RKO (cell line): ENCODE measurements at places on chromosomes 2 and 18.

GRCh38 chr2:46493971-46494250 lies 14.5 kb downstream of the TMEM247 start:
- DNase-seq = no peak

GRCh38 chr2:100070078-100070477 lies 72.3 kb downstream of the AFF3 start:
- DNase-seq = no peak

DNA sequence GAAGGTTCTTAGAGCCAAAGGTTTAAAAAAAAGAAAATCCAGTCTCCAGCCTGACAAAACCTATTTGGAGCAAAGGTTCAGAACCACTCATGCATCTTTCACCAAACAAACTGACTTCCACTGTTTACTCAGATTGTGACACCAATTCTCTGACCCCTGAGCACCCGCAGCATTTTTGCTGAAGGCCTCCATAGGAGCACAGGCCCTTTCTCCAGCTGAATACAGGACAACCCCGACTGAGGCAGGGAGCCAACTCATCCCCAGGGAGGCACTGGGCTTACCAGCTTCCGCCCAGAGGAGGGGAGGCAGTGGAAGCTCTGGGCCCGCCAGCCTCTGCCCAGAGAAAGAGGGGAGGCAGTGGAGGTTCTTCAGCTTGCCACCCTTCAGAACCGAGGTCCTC lies 51.0 kb upstream of the CNGA3 start:
- no peak for DNase-seq

DNA sequence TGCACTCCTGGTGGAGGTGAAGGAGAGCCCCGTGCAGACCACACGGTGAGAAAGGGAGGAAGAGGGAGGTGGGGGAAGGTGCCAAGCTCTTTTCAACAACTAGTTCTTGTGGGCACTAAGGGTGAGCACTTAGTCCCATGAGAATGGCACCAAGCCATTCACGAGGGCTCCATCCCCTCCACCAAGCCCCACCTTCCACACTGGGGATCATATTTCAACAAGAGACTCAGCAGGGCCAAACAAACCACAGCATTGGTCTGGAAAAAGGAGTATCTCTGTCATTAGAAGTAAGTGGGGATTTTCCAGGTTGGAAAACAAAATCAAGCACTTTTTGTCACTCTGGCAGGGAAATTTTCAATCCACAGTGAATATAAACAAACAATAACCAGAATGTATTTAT lies 38.4 kb downstream of the ZAP70 start:
- no peak for DNase-seq
